NCI-H1436 (cell line): ENCODE measurements at places on chromosomes 7 and 10.

DNA sequence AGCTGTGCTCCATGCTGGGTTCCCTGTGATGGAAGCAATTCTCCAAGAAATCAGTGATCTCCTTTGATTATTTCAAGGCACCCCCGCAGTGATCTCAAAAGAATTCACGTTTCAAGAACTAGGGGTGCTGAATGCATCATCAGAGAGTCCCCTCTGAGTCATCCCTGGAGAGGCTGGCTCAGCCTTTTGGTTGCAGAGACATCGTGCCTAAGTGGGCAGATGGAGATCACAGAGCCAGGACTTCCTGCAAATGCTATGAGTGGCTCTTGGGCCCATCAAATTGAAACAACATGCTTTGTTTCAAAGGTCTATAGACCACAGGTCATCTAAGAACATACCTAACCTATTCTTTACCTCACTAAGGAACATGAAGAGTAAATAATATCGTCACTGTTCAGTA is 41.5 kb upstream of the PLEKHA1 start:
- no peak for DNase-seq

GRCh38 chr10:102017295-102017694 is 38.7 kb downstream of the ARMH3 start:
- DNase-seq = no peak

DNA sequence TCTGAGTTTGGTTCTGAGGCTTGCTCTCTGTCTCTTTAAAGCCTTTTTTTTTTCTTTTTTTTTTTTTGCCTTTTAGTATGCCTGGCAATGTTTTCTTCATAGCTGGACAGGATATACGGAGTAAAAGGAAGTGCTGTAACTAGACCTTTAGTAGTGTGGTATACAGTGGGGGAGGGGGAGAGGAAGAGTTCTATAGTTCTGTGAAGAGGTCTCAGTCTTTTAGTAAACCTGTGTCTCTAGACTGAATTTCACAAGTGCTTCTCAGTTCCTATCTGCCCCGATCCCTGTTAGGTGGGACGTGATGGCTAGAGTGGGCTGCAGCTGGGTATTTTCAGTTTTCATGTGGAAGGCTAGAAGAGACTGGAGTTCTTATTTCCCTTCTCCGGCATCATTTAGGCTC is 3.1 kb upstream of the ABCC2 start:
- DNase-seq = no peak

DNA sequence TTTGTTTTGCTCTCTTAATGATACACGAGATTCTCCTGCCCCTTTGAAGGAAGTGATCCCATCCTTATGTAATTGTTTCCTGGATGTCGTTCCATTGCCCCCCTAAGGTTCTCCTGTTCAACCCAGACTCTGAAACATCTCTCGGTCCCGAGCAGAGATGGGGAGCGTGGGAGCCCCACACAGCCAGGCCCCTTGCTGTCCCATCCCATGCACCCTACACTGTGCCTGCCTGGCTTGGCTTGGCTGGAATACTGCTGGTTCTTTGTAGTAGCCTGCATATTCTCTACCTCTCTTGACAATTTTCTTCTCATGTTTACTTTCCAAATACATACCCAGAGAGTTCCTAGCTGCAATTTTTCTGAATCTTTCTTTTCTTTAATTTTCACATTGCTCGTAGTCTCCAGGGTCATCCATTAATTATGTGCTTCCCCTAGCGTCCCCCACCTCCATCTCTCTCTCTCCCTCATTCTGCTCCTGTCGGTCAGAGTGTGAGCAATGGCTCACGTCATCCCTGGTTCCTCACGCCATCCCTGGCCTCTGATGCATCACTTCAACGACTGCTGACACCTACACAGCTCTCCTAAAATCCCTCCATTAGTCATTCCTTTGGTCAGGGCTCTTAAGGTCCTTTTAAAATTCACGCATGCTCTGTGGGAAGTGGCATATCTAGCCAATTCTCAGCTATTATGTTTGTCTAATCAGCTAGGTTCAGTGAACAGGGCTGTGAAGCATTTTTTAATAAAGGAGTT is 32.5 kb upstream of the GPR158 start:
- DNase-seq = no peak

DNA sequence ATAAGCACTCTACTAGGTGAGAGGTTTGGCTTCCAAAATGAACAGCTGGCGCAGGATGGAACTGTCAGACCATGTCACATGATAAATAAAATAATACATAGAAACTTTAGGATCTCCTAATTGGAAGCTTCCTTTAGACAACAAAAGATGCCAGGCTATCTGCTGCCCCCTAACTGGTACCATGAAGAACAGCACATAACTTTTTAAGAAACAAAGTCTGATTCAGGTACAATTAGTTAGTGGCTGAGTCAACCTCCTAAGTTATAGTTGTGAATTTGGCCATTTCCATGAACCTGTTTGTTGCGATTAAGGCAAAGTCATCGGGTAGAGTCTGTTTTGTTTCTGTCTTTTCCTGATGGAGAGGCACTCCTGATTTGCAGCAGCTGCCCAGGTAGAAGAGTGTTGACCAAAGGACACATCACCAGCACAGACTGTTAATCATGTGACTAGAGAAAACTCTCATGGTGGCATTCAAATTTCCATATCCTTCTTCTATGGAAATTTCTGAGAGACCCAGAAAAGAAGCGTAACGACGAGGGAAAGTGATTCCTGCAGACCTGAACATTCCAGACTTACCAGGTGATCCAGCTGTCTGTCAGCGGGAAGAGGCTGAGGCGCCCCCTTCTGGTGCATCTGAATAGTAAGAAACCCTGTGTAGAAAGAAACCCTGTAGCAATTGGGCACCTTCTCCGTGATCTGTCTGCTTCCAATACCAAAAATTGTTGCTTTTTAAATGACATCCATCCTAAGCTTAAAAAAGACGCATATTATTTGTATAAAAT is 8.6 kb upstream of the INHBA start:
- no peak for DNase-seq

GRCh38 chr7:81211204-81211933 is 292.5 kb upstream of the SEMA3C start:
- DNase-seq = no peak

- no peak for DNase-seq
Measured at GRCh38 chr10:46992803-46993561, 81.8 kb downstream of the PTPN20 start.

GRCh38 chr10:109696981-109697775 is 226.1 kb downstream of the XPNPEP1 start:
- no peak for DNase-seq

DNA sequence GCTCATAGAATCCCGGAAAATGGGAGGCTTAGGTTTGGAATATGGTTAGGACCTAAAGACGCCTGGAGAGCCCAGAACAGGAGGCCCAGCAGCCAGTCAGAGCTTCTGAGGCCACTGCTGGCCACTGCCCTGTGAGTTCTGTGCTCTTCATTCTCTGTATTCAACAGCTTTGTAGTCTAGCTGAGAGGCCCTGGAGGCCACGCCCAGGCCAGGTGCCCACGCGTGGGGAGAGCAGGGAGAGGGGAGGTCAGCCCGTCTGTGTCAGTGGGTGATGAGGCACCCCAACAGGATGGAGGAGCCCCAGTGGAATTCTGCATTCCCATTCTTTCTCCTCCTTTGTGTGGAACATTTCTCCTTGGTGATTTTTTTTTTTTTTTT is 29.1 kb downstream of the IL15RA start:
- no peak for DNase-seq

DNA sequence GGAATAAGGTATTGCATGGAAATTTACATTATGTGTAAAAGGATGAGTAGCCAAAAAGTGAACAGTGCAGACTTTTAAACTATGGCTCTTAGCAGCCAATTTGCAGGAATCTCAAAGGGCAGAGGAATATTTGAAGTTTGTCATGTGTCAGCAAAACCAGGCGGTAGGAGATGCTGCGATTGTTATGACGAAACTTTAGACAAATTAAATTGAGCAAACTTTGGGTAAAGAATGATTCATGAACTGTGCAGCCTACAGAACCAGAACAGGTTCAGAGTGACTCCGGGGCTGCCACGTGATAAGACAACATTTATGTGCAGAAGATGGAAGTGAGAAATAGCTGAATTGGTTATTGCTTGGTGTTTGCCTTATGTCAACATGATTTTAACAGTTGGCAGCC is 39.2 kb upstream of the CCDC6 start:
- DNase-seq = no peak

DNA sequence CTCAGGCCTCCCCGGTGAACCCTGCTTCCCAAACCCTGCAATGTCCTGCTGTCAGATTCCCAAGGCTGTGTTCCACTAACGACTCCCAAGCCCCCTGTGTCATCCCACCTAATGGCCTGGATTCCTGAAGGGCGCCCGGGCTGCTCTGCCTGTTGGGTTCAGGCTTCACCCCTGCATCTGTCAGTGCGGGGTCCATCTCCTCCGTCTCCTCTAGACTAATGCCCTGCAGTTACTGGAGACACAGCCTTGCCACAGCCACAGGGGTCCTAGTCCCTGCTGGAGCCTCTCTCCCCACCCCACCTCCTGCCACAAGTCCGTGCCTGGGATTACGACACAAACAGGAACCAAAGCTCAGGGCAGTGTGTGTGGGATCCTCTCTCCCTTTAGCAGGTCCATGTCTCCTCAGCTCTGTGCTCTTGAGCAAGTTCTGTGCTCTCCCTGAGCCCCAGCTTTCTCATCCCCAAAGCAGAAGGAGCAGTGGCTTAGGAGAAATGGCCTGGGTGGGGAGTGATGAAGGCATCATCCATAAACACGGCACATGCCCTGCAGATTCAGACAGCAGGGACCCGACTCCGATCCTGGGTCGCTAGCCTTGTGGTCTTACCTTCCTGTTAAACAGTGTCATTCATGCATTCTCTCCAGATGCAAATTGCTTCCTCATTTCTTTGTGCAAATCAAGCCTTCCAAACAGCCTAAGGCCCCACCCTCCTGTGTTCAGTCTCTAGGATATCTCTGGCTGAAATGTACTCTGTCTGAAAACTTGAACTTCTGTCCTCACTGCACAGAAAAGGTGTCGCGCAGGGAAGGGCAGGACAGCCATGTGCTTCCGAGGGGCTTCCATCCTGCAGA is 8.2 kb upstream of the RBP3 start:
- DNase-seq = no peak

GRCh38 chr10:114499630-114500190 is 95.4 kb upstream of the AFAP1L2 start:
- no peak for DNase-seq

DNA sequence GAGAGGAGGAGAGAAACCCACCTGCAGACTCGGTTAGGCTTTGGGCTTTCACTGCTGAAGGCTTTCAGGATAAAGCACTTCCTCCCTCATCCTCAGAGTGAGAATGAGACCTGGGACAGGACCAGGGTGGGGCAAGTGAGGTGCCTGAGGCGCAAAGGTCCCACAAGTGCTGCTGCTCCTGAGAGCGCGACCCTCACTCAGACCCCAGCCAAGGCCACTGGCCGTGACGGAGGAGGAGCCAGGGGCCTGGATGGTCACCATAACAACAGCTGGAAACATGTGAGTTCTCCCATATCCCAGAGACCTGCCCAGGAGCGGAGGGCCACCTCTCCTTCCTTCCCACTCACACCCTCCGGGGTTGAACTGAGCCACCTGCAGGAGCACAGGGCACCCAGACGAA is 46.9 kb upstream of the MKRN1 start:
- no peak for DNase-seq

DNA sequence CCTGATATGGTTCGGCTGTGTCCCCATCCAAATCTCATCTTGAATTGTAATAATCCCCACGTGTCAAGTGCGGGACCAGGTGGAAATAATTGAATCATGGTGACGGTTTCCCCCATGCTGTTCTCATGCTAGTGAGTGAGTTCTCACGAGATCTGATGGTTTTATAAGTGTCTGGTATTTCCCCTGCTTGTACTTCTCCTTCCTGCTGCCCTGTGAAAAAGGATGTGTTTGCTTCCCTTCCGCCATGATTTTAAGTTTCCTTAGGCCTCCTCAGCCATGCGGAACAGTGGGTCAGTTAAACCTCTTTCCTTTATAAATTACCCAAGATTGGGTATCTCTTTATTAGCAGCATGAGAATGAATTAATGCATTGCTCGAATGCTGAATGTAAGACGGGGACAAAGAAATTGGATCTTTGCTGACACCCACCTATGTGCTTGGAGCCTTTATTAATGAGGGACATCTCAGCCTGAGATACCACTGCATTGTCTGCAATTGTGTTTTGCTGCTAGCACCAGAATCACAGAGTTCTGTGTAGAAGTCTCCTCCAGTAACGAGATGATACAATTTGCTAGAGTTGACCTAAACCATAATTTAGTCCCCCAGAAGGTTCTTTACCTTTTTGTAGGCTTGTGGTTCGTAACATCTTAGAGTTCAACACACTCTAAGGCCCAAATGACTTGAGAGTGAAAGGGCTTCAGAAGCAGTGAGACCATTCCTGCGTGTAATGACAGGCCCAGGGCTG is 28.6 kb downstream of the SLC35B4 start:
- no peak for DNase-seq

- no peak for DNase-seq
Measured at GRCh38 chr7:29946428-29947186, 43.0 kb downstream of the SCRN1 start.

DNA sequence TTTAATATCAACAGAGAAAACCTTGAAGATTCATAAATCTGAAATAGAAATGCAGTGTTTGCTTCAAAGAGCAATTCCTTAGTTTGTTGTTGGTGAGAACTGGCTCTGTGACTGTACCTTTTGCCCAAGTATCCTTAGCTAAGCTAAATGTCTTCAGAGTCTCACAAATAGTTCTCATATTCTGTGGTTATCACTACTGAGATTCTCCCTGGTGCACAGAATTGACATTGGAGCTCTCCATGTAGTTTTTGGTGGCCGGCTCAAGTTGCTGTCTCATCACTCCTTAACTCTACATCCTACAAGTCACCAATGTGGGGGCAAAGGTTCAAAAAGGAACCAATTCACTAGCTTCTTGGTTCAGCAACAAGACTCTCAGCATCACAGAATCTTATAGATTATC is 780.3 kb downstream of the LRMDA start:
- no peak for DNase-seq

DNA sequence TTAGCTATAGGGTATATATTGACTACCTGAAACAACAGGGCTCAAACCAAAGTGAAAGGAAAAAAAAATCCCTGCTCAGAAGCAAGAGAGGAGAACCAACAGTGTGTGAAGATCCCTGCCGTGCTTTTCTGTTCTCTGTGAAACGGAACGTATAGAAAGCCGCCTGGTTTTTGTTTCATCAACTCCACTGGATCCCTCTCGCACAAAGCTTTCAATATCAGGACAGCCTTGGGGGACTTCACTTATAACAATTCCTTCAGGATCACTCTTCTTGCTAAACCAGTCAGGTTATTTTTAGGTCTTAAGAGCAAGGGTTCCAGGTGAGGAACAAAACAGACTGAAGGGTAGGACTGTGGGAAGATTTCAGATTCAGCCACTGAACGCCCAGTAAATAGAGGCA is 151.1 kb upstream of the CACNA2D1 start:
- DNase-seq = no peak

DNA sequence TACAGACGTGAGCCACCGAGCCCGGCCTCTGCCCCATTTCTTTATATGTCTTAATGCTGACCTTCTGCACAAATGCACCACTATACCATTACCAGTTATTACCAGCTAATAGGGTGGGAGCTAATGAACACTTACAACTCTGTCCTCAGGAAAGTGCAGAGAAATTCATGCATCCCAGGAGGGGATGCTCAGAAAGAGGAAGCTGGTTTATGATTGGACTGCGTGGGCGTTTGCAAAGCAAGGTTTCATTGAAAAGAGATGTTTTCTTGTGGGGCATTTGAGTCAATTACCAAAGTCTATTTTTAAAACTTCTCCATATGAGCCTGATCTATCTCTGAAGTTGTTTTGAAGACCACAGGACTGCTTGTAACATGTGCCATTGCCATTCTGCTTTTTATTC is 417.7 kb upstream of the CELF2 start:
- no peak for DNase-seq
